ENCODE measurements at places on chromosomes 12 and 14.

- DNase-seq = no peak
These were observed 8.8 kb upstream of the TUBA1C start for GRCh38 chr12:49255857-49256637.

GRCh38 chr12:122064025-122064777 lies 14.4 kb upstream of the MLXIP start:
- peak; percentile 72 for DNase-seq

DNA sequence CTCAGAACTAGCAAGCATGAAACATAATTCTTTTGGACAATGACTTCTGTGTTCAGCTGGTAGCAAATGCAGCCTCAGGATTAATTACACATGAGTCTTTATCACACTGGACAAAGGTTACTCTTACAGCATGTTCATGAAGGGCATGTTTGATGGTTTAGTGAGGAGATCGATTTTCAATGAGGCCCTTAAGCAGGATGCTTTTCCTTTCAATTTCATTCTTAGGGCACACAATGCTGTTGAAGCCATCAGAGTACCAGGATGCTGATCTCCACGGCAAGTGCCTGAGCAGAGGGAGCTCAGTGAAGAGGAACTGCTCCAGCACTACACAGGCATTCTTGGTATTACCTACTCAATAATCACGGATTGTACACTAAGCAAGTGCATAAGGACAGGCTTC lies 542.0 kb downstream of the SNAPC1 start:
- DNase-seq = no peak

DNA sequence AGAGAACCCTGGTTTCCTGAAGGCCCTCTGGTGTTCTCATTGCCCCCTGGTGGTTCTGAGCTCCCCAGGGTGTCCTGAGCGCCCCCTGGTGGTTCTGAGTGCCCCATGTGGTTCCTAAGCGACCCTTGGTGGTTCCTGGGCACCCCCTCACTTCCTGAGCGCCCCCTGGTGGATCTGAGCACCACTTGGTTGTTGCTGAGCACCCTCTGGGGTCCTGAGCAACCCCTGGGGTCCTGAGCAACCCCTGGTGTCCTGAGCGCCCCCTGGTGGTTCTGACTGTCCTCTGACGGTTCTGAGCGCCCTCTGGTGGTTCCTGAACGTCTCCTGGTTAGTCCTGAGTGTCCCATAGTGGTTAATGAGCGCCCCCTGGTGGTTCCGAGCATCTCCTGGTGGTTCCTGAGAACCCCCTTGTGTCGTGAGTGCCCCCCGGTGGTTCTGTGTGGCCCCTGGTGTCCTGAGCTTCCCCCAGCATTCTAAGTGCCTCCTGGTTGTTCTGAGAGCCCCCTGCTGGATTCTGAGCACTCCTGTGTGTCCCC lies 568.3 kb downstream of the TMEM121 start:
- no peak for DNase-seq

GRCh38 chr12:65903691-65904383 lies 79.6 kb downstream of the HMGA2 start:
- DNase-seq = no peak

Data from NCI-H774 (cell line).